NCI-H345 (cell line): ENCODE measurements at places on chromosomes 16 and 17.

DNA sequence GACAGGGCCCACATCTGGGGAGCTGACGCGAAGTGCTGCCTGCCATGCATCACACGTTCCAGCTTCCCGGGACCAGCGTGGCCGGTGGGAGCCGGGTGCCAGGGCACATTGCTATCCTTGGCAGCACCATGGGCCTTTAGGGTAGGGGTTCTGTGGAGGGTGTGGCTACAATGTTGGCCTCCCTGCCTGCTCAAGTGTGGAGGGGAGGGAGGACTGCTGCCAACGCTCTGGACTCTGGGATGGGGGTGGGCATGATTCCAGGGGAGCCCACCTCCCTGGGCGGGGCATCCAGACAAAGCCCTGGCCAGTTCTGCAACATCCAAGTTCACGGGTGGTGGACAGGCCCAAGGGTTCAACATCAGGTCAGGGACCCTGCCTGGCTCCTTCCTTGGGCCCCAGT, 13.9 kb downstream of the GRB7 start:
- DNase-seq: no peak

- no peak for DNase-seq
Measured at GRCh38 chr17:71825687-71826086, 295.1 kb upstream of the SOX9 start.

DNA sequence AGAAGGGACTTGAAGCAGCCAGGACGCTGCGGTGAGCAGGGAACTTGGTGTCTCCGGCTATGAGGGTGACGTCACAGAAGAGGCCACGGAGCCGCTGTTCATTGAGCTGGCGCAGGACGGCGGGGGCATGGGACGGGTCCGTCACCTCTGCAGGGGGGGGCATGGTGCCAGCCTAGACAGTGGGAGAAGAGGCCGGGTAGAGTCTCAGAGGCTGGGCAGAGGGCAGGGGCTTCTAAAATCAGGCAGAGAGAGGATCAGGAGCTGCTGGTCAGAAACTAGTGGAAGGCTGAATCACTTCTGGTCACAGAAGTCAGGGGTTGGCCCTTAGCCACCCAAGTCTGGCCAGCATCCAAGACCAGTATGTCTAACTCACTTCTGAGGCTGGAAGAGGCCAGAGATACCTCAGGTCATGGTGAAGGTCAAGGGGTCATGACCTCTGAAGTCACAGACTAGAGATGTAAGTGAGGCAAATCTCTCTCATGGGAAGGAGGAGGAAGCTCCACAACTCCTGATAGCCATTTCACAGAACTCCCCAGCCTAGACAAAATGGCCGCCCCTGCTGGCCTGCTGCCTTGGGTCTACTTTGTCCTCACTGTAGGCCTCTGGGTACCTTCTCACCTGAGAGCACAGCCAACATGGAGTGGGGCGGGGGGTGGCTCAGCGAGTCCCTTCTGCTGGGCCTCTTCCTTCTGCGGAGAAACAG, 12.6 kb downstream of the ZBTB4 start:
- no peak for DNase-seq

GRCh38 chr16:808085-808386, 7.5 kb upstream of the GNG13 start:
- DNase-seq: no peak

- no peak for DNase-seq
Measured at GRCh38 chr16:50606431-50607050, 58.3 kb downstream of the NKD1 start.

- DNase-seq: no peak
Measured at GRCh38 chr16:65010125-65010524, 111.7 kb downstream of the CDH11 start.

DNA sequence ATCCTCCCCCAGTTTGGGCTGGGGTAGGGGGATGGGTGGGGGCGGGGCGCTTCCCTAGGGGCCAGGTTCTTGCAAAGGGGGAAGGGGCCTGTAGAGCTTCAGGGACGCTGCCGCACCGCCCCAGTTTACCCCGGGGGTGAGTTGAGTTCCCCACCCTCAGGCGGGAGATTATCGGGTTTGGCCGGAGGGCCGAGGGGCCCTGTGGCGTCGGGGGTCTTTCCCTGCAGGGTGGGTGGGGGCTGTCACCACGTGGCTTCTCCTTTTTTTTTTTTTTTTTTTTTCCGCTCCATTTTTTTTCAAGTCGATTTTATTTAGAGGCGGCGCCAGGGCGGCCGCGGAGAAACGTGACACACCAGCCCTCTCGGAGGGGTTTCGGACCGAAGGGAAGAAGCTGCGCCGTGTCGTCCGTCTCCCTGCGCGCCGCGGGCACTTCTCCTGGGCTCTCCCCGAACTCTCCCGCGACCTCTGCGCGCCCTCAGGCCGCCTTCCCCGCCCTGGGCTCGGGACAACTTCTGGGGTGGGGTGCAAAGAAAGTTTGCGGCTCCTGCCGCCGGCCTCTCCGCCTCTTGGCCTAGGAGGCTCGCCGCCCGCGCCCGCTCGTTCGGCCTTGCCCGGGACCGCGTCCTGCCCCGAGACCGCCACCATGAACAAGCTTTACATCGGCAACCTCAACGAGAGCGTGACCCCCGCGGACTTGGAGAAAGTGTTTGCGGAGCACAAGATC, at the start of gene IGF2BP1:
Gene IGF2BP1 (plus strand): TSS at position 283 of the 724 bp plus-strand sequence. CDS start 361 bp downstream, at position 644.
- no peak for DNase-seq

DNA sequence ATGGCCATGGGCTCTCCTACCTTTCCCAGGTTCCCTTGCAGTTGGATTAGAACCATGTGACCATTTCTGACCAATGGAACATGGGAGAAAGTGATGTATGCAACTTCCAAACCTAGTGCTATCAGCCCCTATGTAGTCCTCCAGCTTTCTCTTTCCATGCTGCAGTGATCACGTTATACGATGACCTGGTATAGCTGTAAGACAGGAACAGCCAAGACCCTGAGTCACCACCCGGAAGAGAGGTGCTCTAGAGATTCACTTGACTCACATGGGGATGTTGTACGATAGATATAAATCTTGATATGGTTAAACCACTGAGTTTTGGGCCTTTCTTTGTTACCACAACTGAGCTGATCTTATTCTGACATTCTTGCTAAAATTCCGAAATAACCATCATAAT, 65.1 kb downstream of the NOG start:
- DNase-seq: no peak

GRCh38 chr16:10846213-10846998, 27.8 kb upstream of the TVP23A start:
- DNase-seq: no peak

- no peak for DNase-seq
Measured at GRCh38 chr17:13199425-13199824, 181.6 kb upstream of the ELAC2 start.

- DNase-seq: no peak
Measured at GRCh38 chr17:68297195-68297594, 5.9 kb downstream of the ARSG start.

- DNase-seq: no peak
Measured at GRCh38 chr17:40666331-40666730, 1.4 kb upstream of the KRT222 start.

- no peak for DNase-seq
Measured at GRCh38 chr17:50631908-50632571, 2.6 kb upstream of the ABCC3 start.

DNA sequence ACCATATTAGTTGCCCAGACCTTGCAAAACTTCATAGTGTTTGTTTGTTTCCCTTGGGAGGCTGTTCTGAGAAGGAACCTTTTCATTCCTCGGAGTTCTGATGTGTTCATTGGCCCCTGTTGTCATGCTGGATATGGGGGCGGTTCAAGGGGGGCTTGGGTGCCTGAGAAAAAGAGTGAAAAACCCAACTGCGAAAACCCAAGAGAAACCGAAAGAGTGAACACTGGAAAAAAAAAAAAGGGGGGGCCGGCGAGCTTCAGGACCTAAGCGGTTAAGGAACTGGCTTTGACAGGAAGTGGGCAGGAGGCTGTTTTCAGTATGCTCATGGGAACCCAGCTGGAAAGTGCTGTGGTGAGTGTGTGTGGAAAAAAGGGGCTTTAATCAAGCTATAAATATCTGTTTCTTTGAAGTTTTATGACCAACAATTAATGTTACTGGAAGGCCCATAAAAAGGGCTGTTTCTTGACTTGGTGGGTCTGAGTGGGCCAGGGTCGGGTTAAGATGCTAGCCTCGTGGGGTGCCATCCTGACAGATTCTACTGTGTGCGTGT, 510.7 kb downstream of the MAF start:
- no peak for DNase-seq

- no peak for DNase-seq
Measured at GRCh38 chr17:40526668-40527067, 25.2 kb upstream of the TNS4 start.

DNA sequence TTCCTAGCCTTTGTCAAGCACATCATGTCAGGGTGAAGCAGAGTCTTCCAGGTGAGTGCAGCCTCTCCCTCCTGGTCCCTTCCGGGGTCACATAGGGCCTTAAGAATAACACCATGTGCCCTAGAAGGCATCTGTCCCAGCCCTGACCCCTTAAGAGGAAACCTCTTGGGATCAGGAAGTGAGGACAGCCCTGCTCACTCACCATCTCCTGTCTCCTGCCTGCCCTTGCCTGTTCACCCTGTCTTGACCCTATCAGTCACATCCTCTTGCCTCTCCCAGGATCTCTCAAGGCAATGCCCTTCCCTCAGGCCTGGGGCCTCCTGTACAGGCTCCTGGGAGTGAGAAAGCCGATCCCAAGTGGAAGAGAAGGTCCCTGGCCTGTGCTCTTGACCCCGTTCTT, 13.9 kb downstream of the MYL4 start:
- no peak for DNase-seq

- no peak for DNase-seq
Measured at GRCh38 chr17:62871291-62871690, 63.2 kb upstream of the MARCHF10 start.

DNA sequence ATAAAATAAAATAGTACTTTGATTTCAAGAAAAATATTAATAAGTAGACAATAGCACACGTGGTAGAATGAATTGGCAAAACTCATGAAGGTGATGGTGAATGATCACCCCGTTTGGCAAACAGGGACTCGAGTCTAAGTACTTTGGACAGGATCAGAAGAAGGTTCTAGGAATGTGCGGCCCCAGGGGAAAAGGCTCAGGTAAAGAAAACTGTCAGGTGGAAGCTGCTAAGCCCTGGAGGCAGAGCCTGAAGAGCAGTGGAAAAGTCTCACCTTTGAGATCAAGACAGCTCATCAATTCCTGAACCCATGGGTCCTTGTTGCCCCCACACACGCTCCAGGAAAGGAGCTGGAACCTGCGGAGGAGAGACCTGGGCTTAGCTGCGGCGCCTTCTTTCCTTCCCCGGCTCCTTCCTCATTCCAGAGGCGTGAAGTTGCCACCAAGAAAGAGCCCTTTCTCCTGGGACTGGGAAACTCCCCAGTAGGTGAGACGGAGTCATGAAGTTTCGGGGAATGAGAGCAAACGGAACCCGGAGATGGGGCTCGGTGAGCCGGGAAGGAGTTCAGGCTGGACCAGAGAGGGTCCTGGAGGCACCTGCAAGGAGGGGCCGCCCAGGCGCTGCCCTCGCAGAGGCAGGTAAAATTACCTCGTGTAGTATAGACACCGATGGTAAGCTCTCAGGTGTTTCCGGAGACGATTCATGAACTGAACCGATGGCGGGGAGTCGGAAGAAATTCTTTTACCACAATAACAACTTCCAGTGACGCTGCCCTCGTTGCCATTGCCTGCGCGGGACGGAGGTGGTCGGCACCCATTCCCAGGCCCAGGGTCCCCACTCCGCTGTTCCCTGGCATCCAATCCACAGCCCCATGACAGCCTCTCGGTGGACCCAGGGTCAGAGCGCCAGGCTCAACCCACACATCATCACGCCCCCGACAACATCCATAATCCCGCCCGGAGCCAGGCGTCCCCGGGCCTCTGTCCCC, 1.2 kb upstream of the ZMYND15 start:
- DNase-seq: no peak

GRCh38 chr17:56761387-56761786, 72.3 kb downstream of the C17orf67 start:
- no peak for DNase-seq

DNA sequence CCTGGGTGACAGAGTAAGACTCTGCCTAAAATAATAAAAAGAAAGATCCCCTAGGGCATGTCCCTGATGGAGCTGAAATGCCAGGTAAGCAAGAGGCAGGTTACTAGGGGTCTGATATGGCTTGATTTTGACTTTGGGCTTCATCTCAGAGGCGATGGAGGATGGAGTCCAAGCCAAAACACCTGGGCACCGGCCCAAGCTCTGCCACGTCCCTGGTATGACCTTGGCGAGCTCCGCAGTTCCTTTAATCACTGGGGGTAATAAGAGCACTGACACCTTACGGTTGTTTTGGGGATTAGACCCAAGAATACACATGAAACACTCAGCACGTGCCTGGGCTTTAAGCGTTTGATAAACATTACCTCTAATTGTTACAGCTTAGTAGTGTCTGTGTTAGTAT, 350.8 kb upstream of the HSBP1 start:
- no peak for DNase-seq

DNA sequence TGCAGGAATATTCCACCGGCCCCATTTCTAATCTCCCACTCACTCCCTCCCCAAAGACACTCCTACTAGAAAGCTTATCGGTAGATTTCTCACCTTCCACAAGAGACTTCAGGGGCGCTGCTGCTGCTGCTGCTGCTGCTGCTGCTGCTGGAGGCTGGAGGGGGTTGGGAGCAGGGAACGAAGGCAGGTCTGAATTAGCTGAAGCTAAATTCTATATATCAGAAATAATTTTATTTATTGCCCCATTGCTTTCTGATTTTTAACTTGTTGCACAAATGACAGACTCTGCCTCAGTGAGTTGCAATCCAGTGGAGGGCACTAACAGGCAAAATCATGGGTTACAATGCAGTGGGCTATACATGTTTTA, 25.8 kb upstream of the HLF start:
- peak; percentile 59 for DNase-seq

- DNase-seq: no peak
Measured at GRCh38 chr16:49452578-49452977, 79.0 kb downstream of the C16orf78 start.

- no peak for DNase-seq
Measured at GRCh38 chr17:58488428-58488890, 251 bp upstream of the HSF5 start.

- no peak for DNase-seq
Measured at GRCh38 chr17:51722994-51723393, 435.5 kb downstream of the CA10 start.

DNA sequence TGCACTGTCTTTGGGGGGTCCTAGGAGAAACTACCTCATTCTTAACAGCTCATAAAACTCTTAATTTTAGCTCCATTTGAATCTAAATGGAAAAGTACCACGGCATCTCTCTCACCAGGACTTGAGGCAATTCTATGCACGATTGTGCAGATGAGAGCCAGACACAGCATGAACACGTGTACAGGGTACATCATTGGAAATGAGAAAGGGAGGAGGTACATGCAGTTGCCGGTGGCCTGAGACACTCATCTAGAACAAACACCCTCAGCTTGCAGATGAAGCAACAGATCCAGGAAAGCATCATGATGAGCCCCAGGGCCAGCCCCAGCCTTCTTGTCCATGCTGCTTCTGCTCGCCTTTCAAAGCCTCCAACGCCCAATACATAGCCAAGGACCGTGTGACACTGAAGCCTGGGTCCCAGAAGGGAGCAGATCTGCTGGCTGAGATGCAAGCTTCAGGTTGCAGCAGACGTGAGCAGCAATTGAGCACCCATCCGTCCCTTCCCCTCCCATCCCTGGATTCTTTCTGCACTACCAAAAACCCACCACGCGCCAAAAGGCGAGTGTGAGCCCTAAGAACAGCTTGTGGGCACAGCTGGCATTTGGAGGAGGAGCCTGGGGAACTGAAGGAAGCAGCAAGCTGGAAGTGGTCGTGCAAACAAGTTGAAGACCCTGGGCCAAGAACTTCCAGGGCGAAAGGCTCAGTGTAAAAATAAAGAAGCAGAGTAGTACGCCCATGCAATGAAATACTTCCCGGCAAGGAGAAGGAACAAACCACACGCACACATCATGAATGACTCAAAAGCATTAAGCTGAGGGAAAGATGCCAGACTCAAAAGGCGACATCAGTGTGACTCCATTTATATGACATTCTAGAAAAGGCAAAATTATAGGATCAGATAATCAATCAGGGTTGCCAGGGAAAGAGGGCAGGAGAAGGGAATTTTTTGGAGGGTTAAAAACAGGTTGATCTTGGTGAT, 7.3 kb upstream of the RCVRN start:
- no peak for DNase-seq
